ENCODE measurements at places on chromosomes 13 and 19.
A peak's percentile ranks its signal among the peaks of the same experiment; 100 is the strongest.

DNA sequence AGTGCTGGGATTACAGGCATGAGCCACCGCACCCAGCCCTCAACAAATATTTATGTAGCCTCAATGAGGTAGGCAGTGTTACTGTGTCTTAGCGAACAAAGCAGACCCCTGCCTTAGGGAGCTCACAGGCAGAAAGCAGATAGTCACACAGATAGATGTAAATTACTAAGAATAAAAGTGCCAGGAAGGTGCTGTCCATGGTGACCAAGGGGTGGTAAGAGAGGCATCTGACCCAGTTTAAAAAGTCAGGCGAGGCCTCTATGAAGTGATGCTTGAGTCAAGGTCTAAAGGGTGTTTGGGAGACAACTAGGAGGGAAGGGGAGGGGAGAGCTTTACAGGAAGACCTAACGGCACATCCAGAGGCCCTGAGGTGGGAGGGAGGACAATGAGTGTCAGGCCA is 12.4 kb upstream of the CACNG7 start:
- no peak for DNase-seq

DNA sequence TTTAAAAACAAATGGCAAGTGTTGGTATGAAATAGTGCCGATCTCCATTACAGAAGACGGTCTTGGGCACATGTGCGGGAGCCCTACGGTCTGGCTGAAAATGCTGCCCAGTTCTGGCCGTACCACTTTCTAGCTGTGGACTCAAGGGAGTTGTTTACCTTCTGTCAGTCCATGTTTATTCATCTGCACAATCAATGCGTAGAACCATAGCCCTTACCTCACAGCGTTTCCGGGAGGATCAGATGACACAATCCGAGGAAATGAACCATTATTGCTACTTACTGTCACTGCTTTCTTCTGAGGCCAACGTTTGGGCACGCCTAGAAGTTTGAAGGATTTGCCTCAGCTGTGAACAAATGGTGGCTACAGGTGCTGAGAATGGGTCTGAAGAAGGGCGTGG is 31.2 kb downstream of the GADD45B start:
- DNase-seq = peak; percentile 76

DNA sequence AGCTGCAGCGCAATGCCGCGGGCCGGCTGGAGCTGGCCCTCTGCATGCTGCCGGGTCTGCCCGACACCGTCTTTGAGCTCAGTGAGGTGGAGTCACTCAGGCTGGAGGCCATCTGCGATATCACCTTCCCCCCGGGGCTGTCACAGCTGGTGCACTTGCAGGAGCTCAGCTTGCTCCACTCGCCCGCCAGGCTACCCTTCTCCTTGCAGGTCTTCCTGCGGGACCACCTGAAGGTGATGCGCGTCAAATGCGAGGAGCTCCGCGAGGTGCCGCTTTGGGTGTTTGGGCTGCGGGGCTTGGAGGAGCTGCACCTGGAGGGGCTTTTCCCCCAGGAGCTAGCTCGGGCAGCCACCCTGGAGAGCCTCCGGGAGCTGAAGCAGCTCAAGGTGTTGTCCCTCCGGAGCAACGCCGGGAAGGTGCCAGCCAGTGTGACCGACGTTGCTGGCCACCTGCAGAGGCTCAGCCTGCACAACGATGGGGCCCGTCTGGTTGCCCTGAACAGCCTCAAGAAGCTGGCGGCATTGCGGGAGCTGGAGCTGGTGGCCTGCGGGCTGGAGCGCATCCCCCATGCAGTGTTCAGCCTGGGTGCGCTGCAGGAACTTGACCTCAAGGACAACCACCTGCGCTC is 3.8 kb upstream of the MAP2K7 start:
- no peak for DNase-seq

DNA sequence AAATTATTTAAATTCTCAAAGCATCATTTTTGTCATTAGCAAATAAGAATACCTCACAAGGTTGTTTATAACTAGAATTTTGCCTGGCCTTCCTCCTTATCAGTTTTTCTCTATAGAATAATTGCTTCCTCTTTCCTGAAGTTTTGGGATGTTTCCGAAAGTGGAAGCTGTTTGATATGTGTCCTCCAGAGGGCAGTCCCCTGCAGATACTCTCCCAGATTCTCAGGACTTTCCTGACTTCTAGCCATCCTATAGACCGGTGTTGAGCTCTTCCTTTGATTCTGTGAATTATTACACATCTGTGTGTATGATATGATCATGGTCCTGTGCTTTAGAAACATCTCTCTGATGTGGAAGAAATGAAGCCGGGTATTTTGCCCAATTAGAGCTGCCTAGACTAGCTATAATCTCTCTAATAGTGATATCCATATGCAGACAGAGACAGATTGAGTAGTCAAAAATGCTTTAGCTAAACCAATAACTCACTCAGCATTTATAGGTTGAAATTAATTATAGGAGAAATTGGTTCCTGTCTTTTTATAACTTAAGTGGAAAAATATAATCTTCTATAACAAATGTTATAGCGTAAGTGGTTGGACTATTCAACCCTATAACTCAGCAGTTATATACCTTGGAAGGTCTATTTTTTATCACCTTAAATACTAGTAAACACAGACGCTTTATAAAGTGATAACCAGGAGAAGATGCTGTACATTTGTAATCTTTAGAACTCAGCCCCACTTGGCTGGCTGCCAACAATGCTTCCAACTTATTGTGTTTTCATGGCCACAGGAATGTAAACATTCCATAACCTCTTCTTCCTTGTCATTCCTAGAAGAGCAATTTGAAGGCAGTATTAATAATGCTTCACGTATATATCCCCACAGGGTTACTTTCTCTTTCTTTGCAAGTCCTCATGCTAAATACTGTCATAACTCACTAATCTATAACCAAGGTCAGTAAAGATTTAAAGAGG is 201.0 kb upstream of the RXFP2 start:
- DNase-seq = no peak

DNA sequence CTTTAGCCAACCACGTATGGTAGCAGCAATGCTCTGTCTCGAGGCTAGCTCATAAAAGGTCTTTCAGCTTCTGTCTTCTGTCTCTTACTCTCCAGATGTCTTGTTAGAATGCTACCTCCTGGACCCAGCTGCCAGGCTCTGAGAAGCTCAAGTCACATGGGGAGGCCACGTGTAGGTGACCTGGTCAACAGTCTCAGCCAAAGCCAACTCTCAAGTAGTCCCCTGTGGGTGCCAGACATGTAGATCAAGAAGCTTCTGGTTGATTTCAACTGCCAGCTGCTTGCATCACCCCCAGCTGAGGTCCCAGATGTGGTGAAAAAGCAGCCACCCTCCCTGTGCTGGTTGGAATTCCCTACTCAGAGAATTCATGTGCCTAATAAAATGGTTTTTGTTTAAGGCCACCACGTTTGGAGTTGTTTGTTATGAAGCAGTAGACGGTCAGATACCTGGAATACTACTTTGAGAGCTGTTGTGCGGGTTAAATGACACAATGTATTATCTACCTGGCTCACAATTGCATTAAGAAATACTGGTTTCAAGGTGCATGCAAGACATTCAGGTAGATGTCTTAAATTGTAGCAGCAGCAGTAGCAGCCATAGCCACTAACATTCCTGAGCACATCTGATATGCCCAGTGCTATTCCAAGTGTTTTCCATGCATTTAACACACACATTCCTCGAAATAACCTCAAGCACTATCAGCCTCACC is 131.0 kb upstream of the RFC3 start:
- DNase-seq = no peak

DNA sequence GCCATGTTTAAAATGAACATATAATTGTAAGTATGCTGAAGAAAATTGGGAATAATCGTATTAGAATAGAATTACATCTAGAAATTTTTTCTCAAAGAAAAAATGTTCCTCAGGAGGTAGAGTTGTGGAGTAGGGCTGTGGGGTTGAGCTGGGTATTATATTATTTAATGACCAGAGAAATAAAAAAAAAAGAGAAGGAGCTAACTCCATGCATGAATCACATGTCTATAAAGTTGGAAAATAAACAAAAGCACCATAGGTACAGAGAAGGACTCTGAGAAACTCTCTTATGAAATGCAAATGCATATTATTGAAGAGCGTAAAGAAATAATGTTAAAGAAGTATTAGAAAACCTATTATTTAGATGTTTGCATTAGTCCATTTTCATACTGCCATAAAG is 405.5 kb downstream of the EFNB2 start:
- DNase-seq = no peak

DNA sequence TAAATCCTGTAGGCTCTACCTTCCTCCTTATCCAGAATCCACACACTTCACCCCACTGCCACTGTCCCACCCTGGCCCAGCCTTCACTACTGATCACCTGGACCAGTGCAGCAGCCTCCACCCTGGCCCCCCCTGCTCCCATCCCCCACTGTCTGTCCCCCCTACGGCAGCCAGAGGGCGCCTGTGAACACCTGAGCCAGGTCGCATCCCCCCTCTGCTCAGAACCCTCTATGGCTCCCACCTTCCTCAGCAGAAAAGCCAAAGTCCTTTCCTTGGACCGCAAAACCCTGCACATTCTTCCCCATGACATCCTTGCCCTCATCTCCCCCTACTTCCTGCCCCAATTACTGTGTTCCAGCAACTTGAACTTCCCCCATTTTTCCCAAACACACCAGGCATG is 20.6 kb downstream of the ELAVL3 start:
- no peak for DNase-seq

- DNase-seq = no peak
These were observed 205.4 kb downstream of the PDS5B start for GRCh38 chr13:32791545-32792172.

GRCh38 chr19:31783592-31783991 is 434.4 kb upstream of the TSHZ3 start:
- DNase-seq = peak; percentile 6

- no peak for DNase-seq
These were observed 7.5 kb upstream of the PDCD5 start for GRCh38 chr19:32573492-32573794.

DNA sequence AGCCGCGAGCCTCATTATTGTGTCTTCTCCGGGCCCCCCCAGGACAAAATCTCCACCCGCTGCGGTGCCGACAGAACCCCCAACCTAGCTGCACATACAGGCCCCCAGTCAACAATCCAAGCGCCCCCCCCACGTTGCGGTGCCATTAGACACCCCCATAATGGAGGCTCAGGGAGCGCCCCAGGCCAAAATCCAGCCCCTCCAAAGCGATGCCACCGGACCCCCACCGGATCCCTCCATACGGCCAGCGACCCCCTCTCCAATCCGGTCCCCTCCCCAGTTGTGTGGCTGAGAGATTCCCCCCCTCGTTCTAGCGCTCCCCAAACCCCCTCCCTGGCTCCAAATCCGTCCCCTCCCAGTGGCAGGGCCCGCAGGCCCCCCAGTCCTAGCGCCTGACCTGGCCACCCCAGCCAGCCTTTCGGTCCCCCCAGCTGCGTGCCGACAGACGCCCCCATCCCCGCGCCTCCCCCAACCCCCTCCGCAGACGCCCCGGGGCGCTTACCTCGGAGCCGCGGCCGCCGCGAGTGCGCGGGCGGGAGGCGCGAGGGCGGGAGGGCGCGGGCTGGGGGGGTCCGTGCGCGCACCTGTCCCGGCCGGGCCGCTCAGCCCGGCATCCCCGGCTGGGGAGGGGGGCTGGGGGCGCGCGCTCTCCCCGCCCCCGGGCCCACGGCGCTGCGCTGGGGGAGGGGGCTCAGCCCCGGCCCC is 21.6 kb upstream of the SEMA6B start:
- DNase-seq = no peak

- DNase-seq = peak; percentile 76
These were observed 5.7 kb upstream of the CDC42EP5 start for GRCh38 chr19:54478677-54479266.

- peak; percentile 74 for DNase-seq
These were observed 62.2 kb downstream of the DNAJC15 start for GRCh38 chr13:43085545-43085944.

Measured in tongue (tissue), 3 donors.